B cell (primary cell): ENCODE measurements at places on chromosomes 6 and 20.

GRCh38 chr6:40286721-40287120, 300.4 kb downstream of the LRFN2 start:
- DNase-seq = no peak

- no peak for DNase-seq
Observed at GRCh38 chr20:3146732-3147341, 12.8 kb downstream of the FASTKD5 start.

DNA sequence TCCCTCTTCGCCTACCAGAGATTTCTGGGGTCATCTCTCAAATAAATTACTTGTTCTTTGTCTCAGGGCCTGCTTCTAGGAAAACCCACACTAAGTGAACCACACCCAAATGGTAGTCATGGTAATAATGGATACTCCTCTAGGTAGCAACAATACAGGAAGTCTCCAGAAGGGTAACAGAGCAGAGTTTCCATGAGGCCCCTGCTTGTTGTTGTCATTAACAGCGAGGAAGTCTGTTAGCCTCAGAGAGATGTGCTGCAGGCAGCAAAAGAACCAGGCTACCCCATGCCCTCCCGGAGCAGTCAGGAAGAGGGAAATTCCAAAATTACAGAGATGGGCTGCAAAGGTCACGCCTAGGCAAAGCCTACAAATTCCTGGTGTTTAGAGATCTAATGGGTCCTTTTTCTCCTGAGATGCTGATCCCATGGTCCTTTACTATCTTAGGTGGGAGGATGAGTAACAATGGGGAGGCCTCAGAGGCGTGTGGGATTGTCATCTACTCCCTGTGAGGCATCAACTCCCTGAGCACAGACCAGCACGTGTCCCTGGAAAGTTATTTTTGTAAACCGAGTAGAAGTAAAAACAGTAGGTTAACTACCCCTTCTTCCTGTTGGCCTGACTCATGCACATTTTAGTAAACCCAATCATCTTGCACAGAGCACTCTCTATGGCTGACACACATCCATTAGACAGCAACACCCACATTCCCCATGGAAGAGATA, 10.1 kb downstream of the ISM1 start:
- no peak for DNase-seq

GRCh38 chr6:75266716-75267291, 17.8 kb downstream of the TMEM30A start:
- peak; percentile 58 for DNase-seq

DNA sequence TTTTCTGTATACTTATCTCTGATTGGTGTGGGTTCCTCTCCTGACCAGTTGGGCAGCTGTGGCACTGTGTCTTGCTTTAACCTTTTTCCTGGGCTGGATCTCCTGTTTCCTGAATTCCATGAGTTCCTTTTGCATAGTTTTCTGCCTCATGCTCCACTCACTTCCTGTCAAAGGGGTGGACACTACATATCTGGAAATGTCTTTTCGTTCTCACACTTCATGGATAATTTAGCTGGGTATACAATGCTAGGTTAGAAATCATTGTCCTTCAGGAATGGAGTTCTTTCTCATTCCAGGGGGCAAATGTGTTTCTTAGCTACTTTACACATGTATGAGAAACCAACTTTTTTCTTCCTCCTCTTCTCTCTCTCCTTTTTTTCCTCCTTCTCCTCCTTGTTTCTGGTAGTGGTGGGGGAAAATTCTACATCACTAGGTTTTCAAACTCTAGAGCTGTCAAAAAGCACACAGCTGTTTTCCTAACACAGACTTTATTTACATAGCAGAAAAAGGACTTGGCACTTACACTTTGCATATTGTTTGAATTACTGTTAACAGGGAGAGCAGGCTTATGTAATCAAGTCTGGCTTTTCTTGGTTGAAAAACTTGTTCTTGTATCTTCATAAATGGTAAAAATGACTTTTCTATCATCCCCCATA, 9.0 kb upstream of the DDX27 start:
- DNase-seq = no peak

DNA sequence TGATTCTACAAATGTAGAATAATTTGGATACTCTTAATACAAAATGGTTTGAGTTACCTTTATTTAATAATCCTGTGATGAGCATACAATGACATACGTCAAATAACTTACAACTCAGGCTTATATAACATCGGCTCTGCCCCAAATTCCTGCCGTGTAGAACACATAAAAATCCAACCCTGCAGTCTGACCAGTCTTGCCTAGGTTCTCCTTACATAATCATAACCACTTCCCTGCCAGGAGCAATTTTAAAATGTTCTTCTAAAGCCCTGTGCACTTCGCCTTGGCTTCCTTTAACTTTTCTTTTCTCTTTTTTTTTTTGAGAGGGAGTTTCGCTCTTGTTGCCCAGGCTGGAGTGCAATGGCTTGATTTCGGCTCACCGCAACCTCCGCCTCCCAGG, 16.2 kb upstream of the IER3 start:
- DNase-seq = no peak

DNA sequence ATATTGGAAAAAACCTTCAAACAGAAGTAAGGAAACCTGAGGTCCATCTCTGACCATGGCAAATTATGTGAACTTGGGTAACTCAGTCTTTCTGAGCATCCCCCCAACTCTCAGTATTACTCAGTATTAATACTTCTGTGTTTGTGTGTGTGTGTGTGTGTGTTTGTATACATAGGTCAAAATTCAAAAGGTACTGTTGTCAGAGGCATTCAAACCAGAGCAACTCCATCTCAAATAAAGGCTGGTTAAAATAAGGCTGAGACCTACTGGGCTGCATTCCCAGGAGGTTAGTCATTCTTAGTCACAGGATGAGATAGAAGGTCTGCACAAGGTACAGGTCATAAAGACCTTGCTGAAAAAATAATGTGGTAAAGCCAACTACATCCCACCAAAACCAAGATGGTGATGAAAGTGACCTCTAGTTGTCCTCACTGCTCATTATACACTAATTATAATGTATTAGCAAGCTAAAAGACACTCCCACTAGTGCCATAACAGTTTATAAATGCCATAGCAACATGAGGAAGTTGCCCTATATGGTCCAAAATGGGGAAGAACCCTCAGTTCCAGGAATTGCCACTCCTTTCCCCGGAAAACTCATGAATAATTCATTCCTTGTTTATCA, 33.3 kb upstream of the SLC22A16 start:
- DNase-seq = no peak

GRCh38 chr6:32969685-32970412, 1.5 kb downstream of the BRD2 start:
- no peak for DNase-seq

DNA sequence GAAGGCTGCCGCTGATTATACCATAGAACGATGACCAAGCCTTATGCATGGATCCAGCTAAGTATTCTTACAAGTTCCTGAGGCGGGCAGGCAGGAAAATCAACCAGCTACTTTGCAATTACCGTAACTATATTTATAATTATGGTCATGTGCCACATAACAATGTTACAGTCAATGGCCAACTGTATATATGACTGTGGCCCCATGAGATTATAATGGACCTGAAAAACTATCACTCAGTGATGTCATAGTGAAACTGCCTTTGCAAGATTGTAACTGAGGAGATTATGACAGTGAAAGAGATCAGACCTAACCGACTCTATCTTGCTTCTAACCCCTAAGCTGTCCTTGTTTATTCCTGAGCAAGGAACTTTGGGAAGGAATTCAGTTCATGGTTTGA, 33.1 kb upstream of the FAM135A start:
- no peak for DNase-seq

DNA sequence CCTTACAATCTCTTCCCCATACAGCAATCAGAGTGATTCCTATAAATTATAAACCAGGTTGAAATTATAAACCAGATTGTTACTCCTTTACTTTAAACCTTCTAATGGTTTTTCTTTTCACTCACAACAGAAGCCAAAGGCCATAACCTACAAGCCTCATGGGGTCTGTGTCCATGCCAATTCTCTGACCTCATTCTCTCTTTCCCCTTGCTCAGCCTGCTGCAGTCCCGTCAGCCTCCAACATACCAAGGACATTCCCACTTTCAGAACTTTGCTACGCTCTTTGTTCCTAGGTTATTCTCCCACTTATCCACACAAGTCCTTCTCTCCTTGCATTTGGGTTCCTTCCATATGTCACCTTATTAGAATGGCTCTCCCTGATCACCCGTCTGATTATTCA, 277.9 kb upstream of the TCF21 start:
- DNase-seq = no peak

DNA sequence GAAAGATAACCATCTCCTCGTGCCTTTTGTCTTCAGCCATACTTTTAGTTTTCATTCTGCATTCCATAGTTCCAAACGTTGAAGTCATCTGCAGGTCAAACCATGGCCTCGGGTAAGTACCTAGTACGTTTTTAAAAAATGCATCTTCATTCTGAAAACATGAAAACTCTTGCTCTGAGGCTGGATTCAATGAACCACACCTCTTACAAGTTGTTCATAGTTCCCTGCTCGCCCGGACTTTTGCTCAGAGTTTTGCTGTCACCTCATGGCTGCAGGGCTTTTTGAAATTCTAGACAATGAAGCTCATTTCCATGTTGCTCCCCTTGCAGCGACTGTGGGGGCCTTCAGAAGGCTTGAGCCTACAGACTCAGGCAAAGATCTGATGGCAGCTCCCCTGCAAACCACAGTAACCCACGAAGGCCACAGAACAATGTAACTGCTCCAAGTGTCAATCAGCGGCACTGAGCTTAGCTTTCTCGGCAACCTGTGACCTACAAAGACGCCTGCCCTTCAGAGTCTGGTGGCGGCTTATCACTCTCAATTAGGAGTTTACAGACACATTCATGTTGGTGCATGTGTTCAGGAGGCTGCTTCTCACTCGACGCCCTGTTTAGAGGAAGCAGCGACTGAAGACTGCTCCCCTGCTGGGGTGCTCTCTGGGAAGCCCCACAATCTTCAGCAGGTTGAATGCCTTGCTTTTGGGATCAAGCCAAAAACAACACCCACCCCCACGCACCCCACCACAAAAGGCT, 61.2 kb downstream of the FOXC1 start:
- no peak for DNase-seq

DNA sequence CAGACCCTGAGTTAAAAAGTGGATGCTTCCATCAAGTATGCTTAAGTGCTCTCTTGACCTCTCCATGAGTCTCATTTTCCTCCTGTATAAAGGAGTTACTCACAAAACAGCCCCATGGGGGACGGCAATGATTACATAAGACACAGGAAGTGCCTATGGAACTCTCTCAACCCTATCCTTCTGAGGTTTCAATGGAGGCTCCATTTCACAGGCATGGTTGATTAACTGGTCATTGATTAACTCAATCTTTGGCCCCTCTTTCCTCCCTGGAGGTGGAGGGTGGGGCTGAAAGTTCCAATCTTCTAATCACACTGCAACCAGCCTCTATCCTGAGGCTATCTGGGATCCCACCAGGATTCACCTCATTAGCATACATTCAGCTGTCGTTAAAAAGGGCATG, 29.3 kb downstream of the CST8 start:
- no peak for DNase-seq

DNA sequence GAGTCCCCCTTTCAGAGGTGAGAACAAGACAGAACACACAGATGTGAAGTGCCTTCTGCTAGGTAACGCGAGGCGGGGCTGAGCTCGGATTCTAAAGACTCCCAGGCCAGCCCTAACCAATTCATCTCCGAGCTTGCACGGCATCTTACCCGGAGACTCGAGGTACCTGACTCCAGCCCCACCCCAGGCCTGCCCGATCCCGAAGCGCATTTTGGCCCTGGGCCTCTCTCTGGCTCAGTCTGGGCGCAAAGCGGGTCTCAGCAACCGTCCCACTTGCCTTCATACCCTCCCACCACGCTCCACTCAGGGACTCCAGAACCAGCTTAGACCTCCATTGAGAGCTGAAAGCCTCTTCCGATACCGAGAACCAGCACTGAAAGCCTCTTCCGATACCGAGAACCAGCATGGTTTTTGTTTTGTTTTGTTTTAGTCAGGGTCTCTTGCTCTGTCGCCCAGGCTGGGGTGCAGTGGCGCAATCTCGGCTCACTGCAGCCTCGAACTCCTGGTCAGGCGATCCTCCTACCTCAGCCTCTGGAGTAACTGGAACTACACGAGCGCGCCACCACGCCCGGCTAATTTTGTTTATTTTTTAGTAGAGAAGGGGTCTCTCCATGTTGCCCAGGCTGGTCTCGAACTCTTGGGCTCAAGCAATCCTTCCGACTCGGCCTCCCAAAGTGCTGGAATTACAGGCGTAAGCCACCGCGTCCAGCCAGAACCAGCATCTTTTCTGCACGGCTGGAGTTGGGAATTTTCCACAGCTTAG, 557 bp upstream of the DYNLRB1 start:
- DNase-seq = peak; percentile 81

DNA sequence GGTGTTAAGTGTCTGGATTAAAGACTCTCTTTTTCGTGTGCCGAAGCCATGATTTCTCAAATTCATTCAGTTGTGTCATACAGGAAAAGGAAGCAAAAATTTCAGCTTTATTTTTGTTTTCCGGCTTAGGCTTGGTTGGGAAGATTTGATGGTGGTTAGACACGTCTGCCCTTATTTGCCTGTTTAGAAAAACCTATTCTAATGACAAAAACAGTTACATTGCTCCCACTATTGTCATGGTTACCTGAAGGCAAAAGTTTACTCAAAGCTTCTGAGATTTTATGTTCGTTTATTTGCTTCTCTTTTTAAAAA, 982 bp downstream of the DNAJC5 start:
- no peak for DNase-seq

DNA sequence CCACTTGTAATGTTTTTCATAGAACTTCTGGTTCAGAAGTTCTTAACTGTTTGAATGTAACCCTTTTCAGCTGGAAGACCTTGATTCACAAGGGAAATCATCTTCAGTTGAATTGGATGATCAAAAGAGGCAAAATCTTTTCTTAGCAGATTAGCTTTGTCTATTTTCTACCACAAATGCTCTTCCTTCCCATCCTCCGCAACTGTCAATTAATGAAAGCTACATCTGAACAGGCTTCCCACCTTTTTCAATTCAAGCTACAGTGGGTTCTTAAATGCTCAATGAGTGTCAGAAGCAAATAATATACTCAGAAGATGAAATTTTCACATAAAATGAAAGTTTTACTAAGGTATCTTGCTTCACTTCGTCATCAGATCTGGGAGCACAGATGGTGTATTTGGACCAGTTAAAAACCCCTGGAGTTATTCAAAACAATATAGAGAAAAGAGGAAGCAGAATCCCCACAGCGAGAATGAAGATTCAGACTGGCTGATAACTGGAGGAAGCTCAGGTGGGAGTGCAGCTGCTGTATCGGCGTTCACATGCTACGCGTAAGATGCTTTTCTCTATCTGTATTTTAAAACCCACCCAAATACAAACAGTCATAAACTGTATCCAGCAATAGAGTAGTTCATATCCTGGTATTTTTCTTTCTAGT, 19.4 kb downstream of the QRSL1 start:
- peak; percentile 76 for DNase-seq

- no peak for DNase-seq
Observed at GRCh38 chr6:170225852-170226417, 64.9 kb downstream of the DLL1 start.
